ENCODE measurements at places on chromosomes 13 and 19. TPM values are rescaled to one million over a fixed set of nuclear protein-coding genes. Genes with fewer than 3 reads are reported as not detected.
A peak's percentile ranks its signal among the peaks of the same experiment; 100 is the strongest.

- H3K4me3 ChIP-seq: no peak overlapping the region
- no peaks in the 10 kb centered on the region for H3K27me3 ChIP-seq
- H3K36me3 ChIP-seq: no peaks in the 10 kb centered on the region
- DNase-seq: no peak
These were observed 165.2 kb downstream of the URI1 start for GRCh38 chr19:30107251-30107650.

The PRODH2 gene
- total RNA-seq: not detected

The SPRY2 gene
- 26.5 TPM for total RNA-seq

The MEIOSIN gene
- not detected for total RNA-seq

DNA sequence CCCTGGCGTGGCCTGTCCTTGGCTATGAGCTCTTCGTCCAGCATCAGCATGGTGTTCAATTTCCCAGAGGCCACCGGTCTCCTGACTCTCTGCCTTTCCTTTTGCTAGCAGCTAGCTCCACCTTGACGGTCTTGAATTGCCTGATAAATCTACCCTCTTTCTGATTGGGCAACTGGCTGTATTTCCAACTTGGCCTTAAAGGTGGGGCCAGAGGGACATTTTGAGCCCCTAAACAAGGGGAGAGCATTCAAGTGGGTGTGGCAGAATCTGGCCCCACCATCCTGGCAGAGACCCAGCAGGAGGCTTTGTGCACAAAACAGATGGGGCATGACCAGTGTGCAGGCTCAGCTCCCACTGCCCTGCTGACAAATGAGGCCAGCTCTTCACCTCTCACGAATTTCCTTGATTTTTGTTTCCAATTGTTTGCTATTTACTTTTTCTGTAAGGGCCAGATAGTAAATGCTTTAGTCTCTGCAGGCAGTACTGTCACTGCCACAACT lies 148.9 kb upstream of the VSTM2B start:
- H3K4me3 ChIP-seq: no peak overlapping the region
- H3K27me3 ChIP-seq: peaks cover 22% of the 10 kb centered on the region
- H3K27ac ChIP-seq: no peak overlapping the region

- H3K27ac ChIP-seq: no peak overlapping the region
- H3K4me3 ChIP-seq: no peak overlapping the region
- peaks cover 43% of the 10 kb centered on the region for H3K27me3 ChIP-seq
- H3K36me3 ChIP-seq: no peaks in the 10 kb centered on the region
These were observed 1.6 kb downstream of the OXGR1 start for GRCh38 chr13:96992633-96993032.

DNA sequence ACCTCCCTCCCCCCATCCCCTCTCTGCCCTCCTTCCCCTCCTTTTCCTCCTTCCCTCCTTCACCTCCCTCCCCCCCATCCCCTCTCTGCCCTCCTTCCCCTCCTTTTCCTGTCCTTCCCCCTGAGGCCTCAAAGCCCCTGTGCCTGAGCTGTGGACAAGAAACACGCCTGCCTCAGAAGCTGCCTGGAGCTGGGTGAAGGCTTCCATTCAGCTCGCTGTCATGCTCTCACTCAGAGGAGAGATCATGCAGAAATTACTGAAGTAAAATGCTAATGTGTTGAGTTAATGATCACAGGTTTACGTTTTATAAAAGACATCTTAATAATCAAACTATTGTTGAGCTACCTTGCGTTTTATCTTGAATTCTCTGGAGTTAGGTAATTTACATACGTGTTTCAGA lies 114.5 kb downstream of the ATP11A start:
- H3K27me3 ChIP-seq: no peaks in the 10 kb centered on the region
- DNase-seq: no peak
- H3K4me1 ChIP-seq: no peaks in the 10 kb centered on the region

- peaks cover 20% of the 10 kb centered on the region for H3K4me1 ChIP-seq
- no peak overlapping the region for H3K4me3 ChIP-seq
- no peak for DNase-seq
- peak overlapping the region; percentile 85 for H3K27ac ChIP-seq
These were observed 8.0 kb downstream of the UBXN6 start for GRCh38 chr19:4449639-4450028.

GRCh38 chr19:52943884-52944643 lies 18.6 kb downstream of the ZNF816 start:
- DNase-seq: no peak
- no peak overlapping the region for H3K4me3 ChIP-seq
- H3K27ac ChIP-seq: no peak overlapping the region

DNA sequence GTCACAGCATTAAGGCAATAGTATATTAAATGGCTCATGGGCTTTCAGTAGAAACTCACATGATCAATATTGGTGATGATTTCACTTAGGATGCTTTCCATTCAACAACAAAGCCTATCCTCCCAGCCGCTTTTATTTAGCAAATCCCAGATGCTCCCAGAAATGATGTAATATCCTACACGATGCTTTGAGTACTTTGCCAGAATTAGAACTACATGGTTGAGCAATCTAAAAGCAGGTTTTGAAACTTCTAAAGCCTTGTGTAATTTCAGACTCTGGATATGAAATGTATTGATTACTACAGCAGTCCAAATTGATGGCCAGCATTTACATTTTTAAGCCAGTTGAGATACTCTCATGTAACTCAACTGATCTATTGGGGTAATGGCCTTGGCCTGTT lies 13.6 kb downstream of the DLEU7 start:
- H3K27me3 ChIP-seq: no peaks in the 10 kb centered on the region
- H3K4me3 ChIP-seq: no peak overlapping the region
- H3K36me3 ChIP-seq: no peaks in the 10 kb centered on the region
- DNase-seq: no peak

GRCh38 chr19:18191640-18192062 lies 1.4 kb upstream of the MPV17L2 start:
- no peaks in the 10 kb centered on the region for H3K27me3 ChIP-seq
- peaks cover 15% of the 10 kb centered on the region for H3K36me3 ChIP-seq
- peak overlapping the region; percentile 90 for H3K4me3 ChIP-seq
- H3K4me1 ChIP-seq: peaks cover 11% of the 10 kb centered on the region

- no peak overlapping the region for H3K4me3 ChIP-seq
- DNase-seq: no peak
- no peaks in the 10 kb centered on the region for H3K27me3 ChIP-seq
- no peak overlapping the region for H3K27ac ChIP-seq
- H3K4me1 ChIP-seq: no peaks in the 10 kb centered on the region
These were observed 211.7 kb downstream of the LIG4 start for GRCh38 chr13:108003626-108004025.

- H3K27me3 ChIP-seq: no peaks in the 10 kb centered on the region
- no peak overlapping the region for H3K27ac ChIP-seq
- no peak for DNase-seq
- H3K4me1 ChIP-seq: no peaks in the 10 kb centered on the region
These were observed 113.7 kb downstream of the OLFM4 start for GRCh38 chr13:53142306-53142705.

- no peaks in the 10 kb centered on the region for H3K27me3 ChIP-seq
- no peaks in the 10 kb centered on the region for H3K4me1 ChIP-seq
- H3K4me3 ChIP-seq: no peak overlapping the region
- H3K27ac ChIP-seq: no peak overlapping the region
- H3K36me3 ChIP-seq: no peaks in the 10 kb centered on the region
These were observed 1.5 kb upstream of the KCNN4 start for GRCh38 chr19:43782311-43782660.

DNA sequence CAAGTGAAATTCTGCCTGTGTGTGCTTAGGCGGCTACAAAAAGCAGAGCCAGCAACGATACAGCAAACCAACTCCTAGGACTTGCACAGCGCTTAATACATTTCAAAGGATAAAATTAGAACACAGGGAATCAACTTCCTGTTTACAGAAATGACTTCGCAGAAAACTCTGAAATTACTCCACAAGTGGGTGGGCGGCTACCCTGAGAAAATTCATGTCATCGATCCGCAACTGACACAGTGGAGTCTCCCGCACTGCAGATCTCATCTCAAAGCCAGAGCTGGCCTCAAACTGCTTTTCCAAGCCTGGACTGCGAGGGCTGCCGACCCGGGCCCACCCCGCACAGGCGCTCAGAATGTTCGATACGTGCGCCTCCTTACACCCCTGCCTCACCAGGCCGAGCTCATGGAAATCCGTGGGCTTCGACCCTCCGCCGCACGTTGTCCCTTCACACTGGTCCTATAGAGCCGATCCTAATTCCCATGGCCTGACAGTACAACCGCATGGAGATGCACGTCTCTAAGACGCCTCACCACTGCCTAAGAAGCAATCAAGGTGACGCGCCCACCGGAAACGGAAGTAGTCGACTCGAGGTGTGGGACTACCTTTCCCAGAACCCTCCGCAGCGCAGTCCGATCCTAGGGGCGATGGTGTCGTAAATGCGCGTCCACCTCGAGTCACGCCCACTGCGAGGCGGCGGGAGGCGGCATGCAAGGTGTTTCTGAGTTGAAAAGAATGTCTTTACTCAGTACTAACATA lies at the start of gene ZNF229:
ZNF229 (minus strand) TSS at position 557 of the 759 bp plus-strand sequence. CDS start 5,625 bp downstream, outside the sequence.
- H3K4me3 ChIP-seq: peak within 1 kb of the TSS; percentile 90
- DNase-seq: peak; percentile 88
- peak within 1 kb of the TSS; percentile 64 for H3K27ac ChIP-seq
- H3K36me3 ChIP-seq: peaks cover 31% of the 10 kb centered on the region
- H3K4me1 ChIP-seq: peaks cover 6% of the 10 kb centered on the region

The TSHZ3 gene
- 2.4 TPM for total RNA-seq

GRCh38 chr13:42574435-42575311 lies 721 bp downstream of the TNFSF11 start:
- no peaks in the 10 kb centered on the region for H3K36me3 ChIP-seq
- H3K27me3 ChIP-seq: no peaks in the 10 kb centered on the region
- no peaks in the 10 kb centered on the region for H3K4me1 ChIP-seq
- no peak for DNase-seq
- H3K4me3 ChIP-seq: peak overlapping the region; percentile 39

DNA sequence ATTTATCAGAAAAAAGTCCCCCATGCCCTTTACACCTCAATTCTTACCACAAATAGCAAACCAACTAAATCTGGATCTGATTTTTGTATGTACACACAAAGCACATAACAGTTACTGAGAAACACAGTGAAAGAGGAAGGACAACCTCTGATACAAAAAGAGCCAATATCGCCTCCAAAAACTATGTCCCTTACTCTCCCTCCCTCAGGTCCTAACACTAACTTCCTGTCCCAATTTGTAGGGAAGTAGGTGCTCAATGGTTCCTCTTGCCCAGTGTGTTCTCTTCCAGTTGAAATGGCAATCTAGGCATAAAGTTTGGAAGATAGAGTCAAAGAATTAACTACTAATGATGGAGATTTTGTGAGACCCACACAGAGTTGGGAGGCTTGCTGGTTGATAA lies 15.8 kb upstream of the FPR3 start:
- no peaks in the 10 kb centered on the region for H3K36me3 ChIP-seq
- no peaks in the 10 kb centered on the region for H3K27me3 ChIP-seq
- no peak overlapping the region for H3K4me3 ChIP-seq
- H3K4me1 ChIP-seq: no peaks in the 10 kb centered on the region

The HSH2D gene
- total RNA-seq: 0.17 TPM

DNA sequence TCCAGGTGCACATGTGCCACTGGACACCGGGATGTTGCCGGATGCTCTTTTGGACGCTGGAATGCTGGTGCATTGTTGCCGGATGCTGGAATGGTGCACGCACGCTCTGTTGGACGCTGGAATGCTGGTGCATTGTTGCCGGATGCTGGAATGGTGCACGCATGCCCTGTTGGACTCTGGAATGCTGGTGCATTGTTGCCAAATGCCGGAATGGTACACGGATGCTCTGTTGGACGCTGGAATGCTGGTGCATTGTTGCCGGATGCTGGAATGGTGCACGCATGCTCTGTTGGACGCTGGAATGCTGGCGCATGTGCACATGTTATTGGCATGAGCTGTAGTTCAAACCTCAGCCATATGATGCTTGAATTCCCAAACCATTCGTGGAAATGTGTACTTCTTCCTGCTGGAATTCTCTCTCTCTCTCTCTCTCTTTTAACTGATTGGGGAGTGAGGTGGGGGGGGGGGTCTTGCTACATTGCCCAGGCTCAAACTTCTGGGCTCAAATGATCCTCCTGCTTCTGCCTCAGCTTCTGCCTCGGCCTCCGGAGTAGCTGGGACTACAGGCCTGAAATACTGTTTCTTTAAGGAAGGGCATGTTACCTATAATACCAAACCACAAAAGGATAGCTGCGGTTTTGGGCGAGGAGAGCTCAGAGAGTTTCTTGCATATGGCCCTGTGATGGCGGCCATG lies 1.2 kb upstream of the MCF2L start:
- DNase-seq: peak; percentile 15
- H3K36me3 ChIP-seq: no peaks in the 10 kb centered on the region
- peaks cover 79% of the 10 kb centered on the region for H3K27me3 ChIP-seq
- no peak overlapping the region for H3K27ac ChIP-seq
- peak overlapping the region; percentile 53 for H3K4me3 ChIP-seq

DNA sequence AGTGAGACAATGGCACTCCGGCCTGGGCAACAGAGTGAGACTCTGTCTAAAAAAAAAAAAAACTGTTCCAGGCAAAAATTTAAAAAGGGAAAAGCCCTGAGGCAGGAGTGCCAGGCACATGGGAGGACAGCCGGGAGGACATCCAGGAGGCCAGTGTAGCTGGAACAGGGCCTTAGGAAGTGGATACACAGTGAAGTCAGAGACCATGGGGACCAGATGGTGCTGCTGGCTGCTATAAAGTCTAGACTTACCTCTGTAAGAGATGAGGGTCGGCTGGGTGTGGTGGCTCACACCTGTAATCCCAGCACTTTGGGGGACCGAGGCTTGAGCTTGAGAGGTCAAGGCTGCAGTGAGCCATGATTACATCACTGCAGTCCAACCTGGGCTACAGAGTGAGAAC lies 15.0 kb downstream of the HAS1 start:
- H3K4me1 ChIP-seq: peaks cover 3% of the 10 kb centered on the region
- H3K4me3 ChIP-seq: no peak overlapping the region
- peaks cover 9% of the 10 kb centered on the region for H3K27me3 ChIP-seq
- DNase-seq: no peak
- H3K36me3 ChIP-seq: peaks cover 20% of the 10 kb centered on the region

GRCh38 chr13:24900507-24900906 lies 136.5 kb downstream of the RNF17 start:
- no peak overlapping the region for H3K4me3 ChIP-seq
- no peaks in the 10 kb centered on the region for H3K27me3 ChIP-seq
- H3K4me1 ChIP-seq: no peaks in the 10 kb centered on the region
- no peak for DNase-seq
- H3K36me3 ChIP-seq: no peaks in the 10 kb centered on the region
